Urothelium cell line (cell line): ENCODE measurements at places on chromosomes 5 and 9.

GRCh38 chr5:125042261-125042890, 295.9 kb upstream of the ZNF608 start:
- DNase-seq: no peak

DNA sequence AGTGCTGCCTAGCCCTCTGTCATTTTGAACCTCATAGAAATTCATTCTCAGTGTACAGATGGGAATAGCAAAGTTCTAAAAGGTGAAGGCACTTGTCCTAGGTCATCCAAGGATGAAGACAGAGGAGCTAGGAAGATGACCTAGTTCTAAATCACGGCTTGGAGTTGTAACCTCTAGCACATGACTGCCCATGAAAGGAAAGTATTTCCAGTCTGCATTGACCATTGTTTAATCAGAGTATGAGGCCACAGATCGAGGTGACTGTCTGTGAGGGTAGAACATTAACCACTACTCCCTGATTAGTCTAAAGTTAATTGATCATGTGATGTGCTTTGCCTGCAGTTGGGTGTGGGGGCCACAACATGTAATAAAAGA, 674 bp upstream of the TNFSF15 start:
- DNase-seq: no peak

- no peak for DNase-seq
These were observed 1680.3 kb downstream of the MAT2B start for GRCh38 chr5:165185716-165186115.

- no peak for DNase-seq
These were observed 17.5 kb downstream of the OSTF1 start for GRCh38 chr9:75105841-75106240.
